KBM-7 (cell line): ENCODE measurements at places on chromosomes 4 and X.

DNA sequence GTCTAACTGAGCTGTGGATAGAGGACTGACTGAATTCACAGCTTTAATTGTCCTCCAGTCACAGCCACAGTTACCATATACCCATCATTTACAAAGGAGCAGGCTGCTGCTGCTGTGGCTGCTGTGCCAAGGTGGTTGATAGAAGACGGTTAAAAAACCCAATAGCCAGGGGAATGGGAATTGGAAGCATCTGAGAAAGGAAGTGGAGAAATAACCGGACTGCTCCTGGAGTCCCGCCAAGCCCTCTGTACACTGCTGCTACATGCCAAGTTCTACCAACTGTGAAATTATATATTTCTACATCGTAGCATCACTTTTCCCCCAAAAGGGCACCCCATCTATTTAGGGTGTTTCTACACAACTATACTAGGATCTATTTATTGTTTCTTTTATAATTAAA lies 279.7 kb upstream of the ARX start:
- DNase-seq, result no peak

DNA sequence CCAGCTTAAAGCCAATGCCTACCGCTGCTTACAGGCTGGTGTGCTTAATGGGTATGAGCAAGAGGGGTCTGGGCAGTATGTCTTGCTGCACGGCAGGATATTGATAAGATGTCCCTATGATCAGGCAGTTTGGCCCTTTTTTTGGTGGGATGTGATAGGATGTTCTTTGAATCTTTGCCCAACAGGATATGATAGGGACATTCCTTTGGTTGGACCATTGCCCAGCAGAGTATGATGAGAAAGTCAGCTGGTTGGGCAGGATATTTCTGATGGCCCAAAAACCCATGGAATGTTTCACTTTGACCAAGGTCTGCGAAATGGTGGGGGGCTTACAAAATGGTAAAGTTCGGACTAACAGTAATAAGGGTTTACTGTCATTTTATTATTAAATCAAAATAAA lies 1060.6 kb downstream of the STIM2 start:
- DNase-seq, result no peak

DNA sequence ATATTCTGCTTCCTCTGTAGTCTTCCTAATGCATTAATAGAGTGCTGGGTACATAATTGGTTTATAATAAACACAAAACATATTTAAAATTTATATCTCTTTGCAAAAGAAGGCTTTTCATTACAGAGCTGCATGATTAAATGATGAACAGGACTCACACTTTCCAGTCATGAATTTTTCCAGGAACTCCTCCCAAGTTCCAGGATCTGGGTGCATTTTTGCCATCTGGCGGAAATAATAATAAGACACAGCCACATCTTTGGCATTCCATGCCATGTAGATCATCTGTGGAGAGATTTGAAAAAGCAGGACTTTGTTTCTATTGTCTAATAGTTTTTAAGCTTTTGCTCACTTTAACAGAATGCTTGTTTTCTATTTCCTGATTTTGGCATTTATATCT lies 40.2 kb upstream of the SULT1B1 start:
- no peak for DNase-seq

- no peak for DNase-seq
Observed at GRCh38 chrX:108726748-108727147, 9.6 kb downstream of the IRS4 start.

- no peak for DNase-seq
Observed at GRCh38 chr4:159358226-159358625, 255.3 kb downstream of the RAPGEF2 start.

DNA sequence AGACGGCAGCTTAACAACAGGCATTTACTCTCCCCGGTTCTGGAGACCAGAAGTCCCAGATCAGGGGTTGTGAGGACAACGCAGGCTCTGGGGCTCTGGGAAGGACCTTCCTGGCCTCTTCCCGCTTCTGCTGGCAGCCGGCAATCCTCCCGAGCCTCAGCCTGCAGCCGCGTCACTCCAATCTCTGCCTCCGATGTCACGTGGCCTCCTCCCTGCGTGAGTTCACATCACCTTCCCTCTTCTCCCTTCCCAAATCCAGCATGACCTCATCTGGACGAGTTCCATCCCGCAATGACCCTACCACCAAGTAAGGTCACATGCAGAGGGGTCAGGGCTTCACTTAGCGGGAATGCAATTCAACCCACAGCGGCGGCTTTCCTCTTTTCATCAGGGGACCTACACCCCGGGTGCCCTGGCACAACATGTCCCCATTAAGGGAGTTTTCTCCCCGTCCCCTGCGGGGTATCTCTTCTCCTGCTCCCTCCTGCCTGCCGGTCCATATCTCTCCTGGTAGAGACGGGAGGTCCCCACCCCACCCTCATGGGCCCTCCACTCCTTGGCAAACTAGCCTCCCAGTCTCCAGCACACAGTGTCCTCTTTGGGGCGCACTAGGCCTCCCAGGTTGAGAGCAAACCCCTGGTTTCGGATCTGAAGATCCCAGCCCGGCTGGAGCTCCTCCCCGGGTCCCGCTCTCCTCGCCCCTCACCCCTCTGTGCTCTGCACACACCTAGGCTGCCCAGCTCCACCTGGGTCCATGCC lies 25.5 kb downstream of the ABLIM2 start:
- no peak for DNase-seq

GRCh38 chrX:112571388-112571787 lies 108.3 kb downstream of the LHFPL1 start:
- no peak for DNase-seq

- peak; percentile 47 for DNase-seq
Observed at GRCh38 chr4:53688186-53688790, 97.0 kb upstream of the LNX1 start.

DNA sequence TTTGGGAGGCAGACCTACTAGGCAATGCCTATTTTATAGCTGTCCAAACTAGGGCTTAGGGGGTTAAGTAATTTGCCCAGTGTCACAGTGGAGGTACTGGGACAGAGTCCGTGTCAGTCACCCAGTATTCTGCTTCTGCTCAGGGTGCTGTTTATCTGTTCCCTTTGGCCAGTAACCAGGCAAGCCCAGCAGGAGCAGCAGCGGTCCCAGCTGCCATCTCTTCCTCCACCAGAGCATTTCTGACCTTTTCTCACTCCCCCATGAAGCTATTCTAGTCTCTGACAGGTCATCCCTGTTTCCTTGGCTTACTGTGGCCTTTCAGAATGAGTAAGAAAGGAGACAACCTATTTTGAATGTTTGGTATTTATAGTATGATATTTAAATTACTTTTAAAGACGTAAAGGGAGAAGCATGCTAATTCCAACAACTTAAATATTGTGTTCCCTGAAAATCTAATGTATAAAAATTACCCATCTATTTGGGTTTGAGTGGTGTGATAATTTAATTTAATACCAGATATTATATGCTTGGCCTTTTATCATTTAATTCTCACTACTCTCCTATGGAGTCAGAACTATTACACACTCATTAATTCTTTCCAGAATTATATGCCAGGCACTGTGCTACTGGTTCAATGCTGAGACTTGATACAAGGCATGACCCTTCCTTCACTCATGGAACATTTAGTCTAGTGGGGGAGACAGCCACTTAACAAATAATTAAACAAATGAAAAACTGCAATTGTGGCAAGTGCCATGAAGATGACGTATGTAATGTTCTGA lies 60.6 kb downstream of the RPS6KA3 start:
- DNase-seq, result no peak

DNA sequence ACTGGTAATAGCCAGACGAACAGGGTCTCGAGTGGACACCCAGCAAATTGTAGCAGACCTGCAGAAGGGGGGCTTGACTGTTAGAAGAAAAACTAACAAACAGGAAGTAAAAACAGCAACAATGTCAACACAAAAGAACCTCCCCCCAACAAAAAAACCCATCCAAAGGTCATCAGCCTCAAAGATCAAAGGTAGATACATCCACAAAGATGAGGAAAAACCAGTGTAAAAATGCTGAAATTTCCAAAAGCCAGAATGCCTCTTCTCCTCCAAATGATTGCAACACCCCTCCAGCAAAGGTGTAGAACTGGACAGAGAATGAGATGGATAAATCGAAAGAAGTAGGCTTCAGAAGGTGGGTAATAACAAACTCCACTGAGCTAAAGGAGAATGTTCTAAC lies 313.0 kb upstream of the TEX13C start:
- no peak for DNase-seq

DNA sequence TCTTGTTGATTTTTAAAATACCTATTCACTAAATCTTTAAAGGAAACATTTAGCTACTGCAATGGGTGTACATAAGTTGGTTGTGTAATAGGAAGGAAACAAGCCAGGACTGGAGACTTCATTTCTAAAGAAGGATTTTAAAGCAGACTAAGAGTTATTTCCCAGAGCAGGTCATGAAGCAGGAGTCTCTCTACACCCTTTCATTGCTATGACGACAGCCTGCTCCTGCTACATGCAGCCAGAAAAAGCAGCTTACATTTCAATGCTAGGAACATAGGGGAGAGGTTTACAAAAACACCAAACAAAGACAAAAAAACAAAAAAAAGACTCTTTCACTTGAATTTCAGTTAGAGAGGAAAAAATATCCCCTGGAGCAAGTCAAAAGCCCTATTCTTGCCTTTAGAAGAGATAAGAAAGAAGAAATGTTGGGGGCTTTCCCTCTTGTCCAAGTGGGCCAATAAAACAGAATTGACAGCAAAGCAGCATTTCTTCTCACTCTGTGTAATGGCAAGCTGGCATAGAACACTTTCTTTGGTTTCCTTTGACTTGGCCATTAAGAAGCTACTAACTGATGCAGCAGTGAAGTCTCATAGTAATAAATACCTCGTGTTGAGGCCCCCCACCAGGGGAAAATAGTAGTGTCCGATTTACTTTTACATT lies 3.4 kb downstream of the SPARCL1 start:
- no peak for DNase-seq

DNA sequence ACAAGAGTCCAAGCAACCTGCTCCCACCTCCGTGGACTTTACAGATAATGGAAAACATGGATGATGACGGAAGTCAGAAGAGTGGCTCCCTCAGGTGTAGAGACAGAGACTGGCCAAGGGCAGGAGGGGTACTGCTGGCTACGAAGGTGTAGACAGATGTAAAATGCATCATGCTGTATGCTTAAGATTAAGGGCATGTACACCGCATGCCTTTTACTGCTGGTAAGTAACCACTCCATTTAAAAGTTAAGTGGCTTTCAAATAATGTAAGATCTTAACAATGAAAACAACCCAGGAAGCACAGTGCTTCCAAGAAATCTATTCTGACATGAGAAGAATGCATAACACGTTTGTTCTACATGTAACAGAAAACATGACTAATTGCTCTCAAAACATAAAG lies 76.9 kb upstream of the FAM9B start:
- DNase-seq, result no peak

DNA sequence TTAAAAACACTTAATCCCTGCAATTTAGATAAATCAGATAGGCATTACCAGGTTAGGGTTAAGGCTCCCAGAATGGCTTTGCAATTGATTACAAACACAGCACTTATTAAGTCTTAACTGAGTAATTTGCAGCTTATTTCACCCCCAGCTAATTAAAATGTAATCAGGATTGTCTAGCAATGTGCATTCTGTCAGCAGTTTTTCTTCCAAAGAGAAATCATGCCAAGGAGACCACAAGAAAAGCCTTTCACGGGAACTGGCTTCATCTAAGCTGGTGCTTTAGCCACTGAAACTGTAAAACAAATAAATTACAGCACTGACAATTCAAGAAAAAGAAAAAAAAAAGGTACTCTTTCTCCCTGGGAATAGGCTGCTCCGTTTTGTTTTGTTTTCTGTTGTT lies 2.1 kb downstream of the ANOS1 start:
- no peak for DNase-seq

- no peak for DNase-seq
Observed at GRCh38 chrX:18534949-18535348, 109.5 kb downstream of the CDKL5 start.

DNA sequence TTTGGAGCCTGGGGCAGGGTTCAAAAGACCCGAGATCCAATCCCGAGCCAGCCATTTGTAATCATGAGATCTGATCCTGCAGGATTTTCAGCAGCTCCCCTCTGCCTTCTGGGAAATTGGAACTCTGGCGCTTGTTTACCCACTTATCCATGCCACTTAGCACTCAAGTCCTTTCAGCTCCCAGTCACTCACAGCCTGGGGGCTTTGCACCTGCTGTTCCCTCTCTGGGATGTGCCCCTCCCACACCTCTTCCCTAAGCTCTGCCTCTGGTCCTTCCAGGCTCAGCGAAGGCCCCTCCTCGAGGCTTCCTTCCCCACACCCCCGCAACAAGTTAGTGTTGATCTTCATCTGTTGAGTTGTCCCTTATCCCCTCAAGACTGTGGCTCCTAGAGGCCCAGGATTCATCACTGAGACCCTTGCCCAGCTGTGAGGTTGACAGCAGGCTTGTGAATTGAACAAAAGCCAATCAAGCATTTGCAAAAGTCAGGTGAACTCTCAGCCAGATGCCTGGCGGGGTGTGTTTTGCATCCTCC lies 99.1 kb upstream of the AFAP1 start:
- DNase-seq, result no peak

DNA sequence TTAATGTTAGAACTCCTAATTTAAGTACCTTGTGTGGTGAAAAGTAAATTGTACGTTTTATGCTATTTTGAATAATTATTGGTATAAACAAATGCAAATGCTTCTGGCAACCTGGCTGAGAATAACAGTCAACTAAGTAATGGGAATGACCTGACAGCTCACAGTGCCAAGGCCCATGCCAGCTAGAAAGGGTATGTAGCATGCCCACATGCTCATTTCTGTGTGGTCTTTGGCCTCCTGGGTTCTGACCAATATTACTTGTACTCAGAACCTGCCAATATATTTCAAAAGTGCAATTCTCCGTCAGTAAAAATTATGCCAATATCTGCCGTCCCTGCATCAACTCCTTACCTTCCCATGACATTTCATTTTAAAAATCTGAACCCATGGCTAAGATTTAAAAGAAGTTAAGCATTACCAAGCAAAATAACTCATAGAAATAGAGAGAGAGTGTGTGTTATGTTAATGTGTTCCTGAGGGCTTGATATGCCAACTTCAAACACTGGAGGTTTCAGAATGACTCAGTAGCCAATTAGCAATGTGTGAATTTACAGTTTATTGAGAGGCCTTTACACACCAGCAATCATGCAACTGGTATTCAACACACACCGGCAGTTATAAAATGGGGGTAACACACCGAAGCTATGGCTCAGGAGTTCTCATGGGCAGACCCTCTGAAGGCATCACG lies 820.8 kb downstream of the FSTL5 start:
- DNase-seq, result no peak

DNA sequence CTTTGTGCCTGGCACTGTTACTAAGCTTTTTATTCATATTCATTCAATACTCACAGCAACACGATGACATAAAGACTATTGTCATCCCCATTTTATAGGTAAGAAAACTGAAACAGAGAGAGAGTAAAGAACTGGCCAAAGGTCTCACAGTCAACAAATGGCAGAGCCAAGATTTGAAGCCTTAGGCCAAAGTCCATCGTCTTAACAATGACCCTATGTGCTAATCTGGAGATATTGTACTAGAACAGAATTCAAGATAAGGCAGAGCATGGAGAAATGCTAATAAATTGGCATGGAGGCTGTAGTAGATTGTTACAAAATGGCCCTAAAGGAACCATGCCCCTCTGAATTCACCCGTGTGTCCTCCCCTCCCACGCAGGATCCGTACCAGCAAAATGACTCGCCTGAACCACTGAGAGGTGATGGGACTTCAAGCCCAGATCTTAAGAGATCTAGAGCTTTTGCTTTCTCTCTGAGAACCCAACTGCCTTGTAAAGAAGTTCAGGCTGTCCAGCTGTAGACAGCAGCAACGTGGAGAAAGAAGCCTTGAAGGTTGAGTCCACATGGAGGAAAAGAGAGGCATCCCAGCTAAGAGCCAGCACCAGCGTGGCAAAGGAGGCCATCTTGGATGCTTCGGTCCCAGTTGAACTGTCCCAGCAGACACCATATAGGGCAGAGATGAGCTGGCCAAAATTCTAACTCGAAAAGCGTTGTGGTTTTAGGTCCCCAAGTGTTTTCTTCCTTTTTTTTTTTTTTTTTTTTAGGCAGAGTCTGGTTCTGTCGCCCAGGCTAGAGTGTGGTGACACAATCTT lies 52.8 kb upstream of the RBM47 start:
- DNase-seq, result peak; percentile 58
